ENCODE measurements at places on chromosomes 3 and 15.

DNA sequence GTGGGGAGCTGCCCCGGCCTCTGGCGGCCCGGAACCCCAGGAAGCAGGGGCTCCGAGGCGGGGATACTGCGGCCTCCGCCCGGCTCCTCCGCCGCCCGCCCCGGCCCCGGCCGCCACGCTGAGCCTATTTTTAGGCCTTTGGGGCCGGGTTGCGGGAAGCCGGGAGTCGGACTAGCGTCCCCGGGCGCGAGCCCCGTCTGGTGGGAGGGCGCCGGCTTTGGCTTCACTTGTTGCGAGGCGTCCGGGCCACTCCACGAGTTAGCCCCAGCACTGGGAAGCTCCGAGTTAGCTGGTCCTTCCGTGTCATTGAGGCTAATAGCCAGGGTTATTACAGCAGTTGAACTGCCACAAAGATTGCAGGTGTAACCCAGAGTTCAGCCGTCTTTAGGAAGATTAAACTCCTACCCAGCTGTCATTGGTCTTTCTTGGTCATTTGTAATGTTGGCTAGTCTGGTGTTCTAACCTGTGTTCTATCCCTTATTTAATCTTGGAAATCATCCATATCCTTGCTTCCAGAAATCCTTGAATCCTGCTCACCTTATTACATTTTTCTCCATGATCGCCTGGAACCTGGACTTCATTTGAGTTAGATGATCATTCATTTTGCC is 791 bp downstream of the GYG1 start:
- no peak for DNase-seq

GRCh38 chr15:29268706-29269484 is 727 bp downstream of the NSMCE3 start:
- DNase-seq, result peak; percentile 45

- no peak for DNase-seq
Observed at GRCh38 chr15:64284042-64284441, 71.9 kb downstream of the CSNK1G1 start.

GRCh38 chr3:139204728-139205127 is 139.1 kb upstream of the MRPS22 start:
- no peak for DNase-seq

DNA sequence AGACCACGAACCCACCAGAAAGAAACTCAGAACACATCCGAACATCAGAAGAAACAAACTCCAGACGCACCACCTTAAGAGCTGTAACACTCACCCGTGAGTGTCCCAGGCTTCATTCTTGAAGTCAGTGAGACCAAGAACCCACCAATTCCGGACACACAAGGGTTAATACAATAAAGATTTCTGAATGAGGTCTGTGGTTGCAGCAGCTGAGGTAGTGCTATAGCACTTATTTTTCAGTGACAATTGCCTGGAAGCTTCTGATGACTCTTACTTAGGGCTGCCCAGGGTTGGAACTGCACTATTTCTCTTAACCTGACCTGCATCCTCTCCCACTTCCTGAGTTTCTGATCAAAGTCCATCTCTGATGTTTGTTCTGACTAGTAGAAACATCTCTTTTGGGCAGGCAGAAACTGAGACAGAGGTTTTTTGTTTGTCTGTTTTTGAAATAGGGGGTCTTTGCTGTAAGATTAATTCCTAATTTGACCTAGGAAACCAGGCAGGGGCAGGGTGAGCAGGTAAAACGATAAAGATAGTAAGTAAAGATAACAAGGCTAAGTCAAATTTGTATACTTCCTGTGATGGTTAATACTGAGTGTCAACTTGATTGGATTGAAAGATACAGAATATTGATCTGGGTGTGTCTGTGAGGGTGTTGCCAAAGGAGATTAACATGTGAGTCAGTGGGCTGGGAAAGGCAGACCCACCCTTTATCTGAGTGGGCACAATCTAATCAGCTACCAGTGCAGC is 169.1 kb downstream of the GAP43 start:
- DNase-seq, result no peak

GRCh38 chr3:189629803-189630455 is 1.3 kb upstream of the TP63 start:
- no peak for DNase-seq

Data from activated CD8-positive, alpha-beta memory T cell treated with anti-CD3 and anti-CD28 coated beads, Interleukin-2, amount 50 U/mL, for 4 hours (primary cell).